ENCODE measurements at places on chromosomes 5 and 9. TPM values are rescaled to one million over a fixed set of nuclear protein-coding genes. Genes with fewer than 3 reads are reported as not detected.

The ARID3C gene
- total RNA-seq: 1.7 TPM

The TOR4A gene
- 2.9 TPM for total RNA-seq

The RAB3C gene
- 0.47 TPM for total RNA-seq

DNA sequence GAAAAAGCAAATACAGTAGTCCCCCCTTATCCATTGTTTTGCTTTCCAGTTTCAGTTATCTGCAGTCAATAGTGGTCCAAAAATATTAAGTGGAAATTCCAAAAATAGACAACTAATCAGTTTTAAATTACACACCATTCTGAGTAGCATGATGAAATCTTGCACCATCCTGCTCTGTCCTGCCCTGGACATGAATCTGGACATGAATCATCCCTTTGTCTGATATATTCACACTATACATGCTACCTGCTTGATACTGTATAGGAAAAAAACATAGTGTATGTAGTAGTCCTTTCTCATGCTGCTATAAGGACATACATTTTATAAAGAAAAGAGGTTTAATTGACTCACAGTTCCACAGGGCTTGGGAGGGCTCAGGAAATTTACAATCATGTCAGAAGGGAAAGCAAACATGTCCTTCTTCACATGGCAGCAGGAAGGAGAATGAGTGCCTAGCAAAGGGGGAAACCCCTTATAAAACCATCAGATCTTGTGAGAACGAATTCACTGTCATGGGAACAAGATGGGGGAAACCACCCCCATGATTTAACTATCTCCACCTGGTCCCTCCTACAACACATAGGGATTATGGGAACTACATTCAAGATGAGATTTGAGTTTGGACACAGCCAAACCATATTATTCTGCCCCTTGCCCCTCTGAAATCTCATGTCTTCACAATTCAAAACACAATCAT lies 153.9 kb downstream of the ARRDC3 start:
- no peak for DNase-seq

- DNase-seq: no peak
Measured at GRCh38 chr9:78601957-78602565, 305.1 kb downstream of the PSAT1 start.

- DNase-seq: no peak
Measured at GRCh38 chr9:26329974-26330373, 562.6 kb downstream of the CAAP1 start.

DNA sequence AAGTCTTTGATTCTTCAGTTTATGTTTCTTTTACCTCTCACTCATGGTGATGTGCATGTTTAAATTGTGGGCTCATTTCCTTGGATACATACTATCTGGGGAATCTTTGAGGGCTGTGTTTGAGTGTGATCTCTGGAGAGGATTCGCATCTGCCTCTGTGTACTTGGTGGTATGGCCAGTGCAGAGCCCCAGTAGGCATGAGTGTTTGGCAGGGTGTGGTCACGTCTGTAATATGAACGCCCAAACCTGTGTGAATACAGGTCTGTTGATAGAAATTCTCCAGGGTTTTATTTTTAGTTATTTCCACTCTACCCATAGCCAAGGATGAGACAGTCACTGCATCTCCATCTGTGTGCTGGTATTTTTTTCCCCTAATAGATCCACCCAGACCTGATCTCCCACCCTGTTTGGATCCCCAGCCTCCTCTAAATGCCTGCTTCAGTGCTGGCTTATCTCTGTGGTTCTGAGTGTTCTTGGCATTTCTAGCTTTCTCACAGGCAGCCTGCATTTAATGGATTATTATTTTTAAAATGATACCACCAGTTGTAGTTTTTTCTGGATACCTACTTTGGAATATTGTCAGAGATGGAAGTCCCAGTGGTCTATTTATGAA lies 37.5 kb downstream of the TJP2 start:
- no peak for DNase-seq

DNA sequence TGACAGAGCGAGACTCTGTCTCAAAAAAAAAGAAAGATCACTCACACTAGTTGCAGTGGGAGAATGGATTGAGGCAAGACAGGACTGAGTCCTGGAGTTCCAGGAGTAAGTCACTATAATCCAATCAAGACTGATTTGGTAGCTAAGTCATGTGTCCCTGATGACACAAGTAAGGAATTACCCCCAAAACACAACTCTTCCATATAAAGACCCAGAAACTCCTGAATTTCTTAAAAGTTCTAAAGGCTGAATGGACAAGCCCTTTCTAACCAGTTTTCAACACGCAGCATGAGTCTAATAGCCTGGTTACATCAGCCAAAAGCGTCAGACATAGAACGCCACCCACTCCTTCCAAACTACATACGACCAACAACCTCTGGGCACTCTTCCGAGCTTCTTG lies 2.5 kb downstream of the ZFP62 start:
- DNase-seq: no peak
